ENCODE measurements at places on chromosomes 12 and 14.

DNA sequence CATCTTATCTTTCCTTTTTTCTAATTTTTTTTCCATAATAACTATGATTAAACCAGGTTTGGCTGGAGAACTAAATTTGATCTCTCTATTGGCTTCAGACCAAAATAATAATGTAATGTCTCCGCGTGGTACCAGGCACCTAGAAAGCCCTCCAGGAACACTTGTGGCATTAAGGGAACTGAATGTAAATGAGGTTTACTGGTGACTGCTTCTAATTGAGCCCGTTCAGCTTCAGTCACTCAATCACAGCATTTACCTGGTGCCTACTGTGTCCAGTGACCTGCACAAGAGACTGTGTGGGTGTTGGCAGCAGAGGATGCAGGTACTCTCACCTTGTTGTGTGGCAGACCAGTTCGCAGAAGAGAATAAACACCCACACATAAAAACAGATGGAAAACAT is 302.5 kb downstream of the DPF3 start:
- no peak for DNase-seq

GRCh38 chr14:106500571-106500970 is 974.2 kb downstream of the TMEM121 start:
- DNase-seq = no peak

DNA sequence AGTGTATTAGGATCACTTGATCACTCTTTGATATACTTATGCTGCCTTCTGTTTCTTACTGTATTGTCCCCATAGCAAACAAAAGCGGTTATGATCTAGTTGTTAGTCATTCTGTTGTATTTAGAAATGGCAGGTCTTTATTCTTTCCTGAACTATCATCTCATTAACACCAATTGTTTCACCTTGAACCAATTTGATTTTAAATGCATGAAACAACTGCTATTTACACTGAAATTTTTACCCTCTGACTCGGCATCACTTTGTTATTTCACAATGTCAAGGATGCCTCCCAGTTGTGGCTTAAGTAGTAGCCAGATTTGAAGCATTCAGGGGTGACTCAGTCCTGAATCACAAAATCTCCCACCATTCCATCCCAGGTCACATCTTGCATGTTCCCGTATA is 303.5 kb downstream of the EGLN3 start:
- no peak for DNase-seq

DNA sequence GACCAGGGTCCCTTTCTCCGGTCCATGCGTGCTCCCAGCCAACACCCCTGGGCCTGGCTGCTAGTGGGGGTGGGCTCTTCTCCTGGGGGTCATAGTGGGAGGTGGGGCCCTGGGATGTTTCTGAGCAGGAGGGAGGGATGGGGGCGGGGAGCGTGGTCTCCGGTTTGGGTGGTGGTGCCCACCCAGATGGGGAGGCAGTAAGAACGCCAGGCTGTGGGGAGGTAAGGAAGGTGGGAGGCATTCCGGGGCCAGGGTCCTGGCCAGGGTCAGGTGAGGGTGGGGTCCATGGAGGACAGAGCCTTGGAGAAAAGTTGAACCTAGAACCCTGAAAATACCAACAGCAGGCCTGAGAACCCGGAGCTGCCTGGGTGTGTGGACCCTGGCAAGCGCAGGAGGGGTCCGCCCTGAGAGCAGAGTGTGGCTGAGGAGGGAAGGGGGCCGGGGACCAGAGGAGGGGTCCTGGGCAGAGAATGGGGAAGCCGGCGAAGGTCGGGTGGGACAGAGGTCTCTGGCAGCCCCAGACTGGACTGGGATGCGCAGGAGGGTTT is 5.7 kb downstream of the CRIP2 start:
- no peak for DNase-seq

- no peak for DNase-seq
Observed at GRCh38 chr12:101946233-101946611, 68.8 kb downstream of the DRAM1 start.

- DNase-seq = no peak
Observed at GRCh38 chr12:16606991-16607390, 1.0 kb upstream of the LMO3 start.

DNA sequence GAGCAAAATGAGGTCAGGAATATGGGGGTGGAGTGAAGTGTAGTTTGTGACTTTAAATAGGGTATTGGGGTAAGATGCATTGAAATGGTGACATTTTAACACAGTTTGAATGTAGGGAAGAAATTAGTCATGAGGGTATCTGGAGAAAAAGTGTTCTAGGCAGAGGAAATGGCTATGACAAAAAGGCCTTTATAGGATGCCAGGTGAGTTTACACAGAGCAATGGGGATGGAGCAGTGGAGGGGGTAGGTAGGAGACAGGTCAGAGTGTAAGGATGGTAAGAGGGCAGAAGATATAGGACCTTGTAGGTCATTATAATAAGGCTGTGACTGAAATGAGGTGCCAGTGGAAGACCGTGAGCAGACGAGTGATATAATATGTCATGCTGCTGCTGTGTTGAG is 30.4 kb downstream of the HEATR5A start:
- no peak for DNase-seq

Measured in stimulated activated CD8-positive, alpha-beta memory T cell treated with anti-CD3 and anti-CD28 coated beads, Interleukin-4, amount 100 ng/mL, for 4 hours (primary cell).